Urinary bladder (tissue), 4 donors: ENCODE measurements at places on chromosomes 2 and 18.

DNA sequence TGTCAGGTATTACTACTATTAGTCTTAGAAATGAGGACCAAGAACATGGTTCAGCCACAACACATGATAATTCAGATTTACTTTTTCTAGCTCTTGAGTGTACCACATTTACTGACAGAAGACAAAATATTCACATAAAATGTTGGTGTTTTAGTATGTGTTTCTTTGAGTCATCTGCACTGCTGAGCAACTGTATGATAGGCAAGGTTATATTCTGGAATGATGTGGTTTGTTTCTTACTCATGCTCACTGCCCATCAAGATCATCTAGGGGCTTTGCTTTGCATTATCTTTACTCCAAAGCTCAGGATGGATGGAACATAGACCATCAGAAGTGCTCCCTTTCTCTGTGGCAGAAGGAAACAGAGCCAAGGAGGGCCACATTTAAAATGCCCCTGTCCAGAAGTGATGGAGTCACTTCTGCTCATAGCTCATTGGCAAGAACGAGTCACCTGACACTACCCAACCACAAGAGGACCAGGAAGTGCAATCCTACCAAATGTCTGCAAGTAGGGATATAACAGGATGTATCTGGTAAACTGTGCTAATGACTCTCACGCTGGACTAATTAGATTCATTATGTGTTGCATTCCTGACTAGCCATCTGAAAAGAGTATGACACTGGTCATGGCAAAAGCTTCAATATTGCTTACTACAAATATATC is 81.5 kb downstream of the DIS3L2 start:
- DNase-seq, result no peak

- DNase-seq, result no peak
These were observed 58.0 kb downstream of the NYAP2 start for GRCh38 chr2:225457482-225457881.

DNA sequence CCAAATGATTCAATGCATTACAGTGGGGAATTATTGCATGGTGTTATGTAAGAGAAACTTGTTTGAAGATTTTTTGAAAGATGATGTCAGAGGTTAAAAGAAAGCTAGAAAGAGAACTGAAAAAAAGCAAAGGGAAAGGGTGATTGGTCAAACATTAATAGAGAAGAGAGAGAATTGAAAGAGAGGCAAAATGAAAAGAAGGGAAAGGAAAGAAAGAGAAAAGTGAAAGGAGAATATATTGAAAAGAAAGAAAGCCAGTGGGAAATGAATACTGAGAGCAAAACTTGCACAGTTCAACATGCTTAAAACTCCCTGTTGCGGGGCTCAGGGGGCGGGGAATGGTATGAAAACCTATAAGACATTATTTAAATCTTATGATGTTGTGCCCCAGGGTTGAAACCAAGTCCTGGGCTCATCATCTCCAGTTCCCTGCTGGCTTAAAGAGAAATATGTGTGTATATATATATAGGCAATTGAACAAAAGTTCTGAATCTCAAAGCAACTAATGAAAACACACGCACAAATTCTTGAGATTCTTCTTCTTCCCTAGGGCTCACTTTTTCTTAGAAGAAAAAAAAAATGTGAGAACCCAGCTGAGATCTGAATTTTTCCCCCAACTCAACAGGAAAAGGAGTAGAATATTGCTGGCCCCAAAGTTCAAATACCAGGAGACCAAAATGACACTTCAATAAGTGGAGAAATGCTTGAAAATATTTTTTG is 2045.9 kb upstream of the CELF4 start:
- DNase-seq, result no peak

DNA sequence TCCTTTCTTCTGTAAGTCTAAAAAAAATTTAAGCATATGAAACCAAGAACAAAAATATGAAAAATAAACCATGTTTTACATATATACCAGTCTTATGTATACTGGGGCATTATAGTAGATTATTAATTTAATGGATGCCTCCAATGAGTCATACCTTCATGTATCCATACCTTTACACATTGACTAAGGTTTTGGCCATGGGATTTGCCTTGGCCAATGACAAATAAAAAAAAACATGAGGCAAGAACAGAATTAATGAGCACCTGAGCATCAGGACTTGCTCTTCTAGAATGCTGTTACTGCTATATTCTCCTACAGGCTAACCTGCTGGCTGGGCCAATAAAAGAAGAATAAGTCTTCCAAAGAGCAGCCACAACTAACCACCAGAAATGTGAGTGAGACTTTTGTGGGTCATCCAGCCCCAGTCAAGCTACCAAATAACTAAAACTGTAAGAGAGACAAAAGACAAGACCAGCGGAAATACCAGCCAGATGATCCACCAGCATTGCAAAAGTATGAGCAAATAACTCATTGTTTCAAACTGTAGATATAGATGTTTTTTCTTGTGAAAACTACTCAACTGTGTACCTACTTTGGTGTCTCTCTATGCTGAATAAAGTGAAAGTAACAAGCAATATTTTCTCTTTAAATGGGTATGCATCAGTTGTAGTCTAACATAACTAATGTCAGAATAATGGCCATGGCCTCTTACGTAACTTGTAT is 749.6 kb upstream of the VRK2 start:
- no peak for DNase-seq

GRCh38 chr2:181472990-181473389 is 15.8 kb downstream of the ITGA4 start:
- no peak for DNase-seq

DNA sequence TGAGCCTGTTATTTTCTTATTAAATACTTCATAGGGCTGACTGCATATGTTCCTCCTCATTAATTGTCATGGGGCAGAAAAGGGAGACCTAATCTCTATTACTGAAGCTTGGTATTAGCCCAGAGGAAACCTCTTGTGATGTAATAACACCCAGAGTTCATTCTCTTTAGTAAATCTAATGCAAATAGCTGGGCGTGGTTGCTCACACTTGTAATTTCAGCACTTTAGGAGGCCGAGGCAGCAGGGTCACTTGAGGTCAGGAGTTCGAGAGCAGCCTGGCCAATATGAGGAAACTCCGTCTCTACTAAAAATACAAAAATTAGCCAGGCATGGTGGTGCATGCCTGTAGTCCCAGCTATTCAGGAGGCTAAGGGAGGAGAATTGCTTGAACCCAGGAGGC is 14.7 kb downstream of the DAW1 start:
- no peak for DNase-seq

DNA sequence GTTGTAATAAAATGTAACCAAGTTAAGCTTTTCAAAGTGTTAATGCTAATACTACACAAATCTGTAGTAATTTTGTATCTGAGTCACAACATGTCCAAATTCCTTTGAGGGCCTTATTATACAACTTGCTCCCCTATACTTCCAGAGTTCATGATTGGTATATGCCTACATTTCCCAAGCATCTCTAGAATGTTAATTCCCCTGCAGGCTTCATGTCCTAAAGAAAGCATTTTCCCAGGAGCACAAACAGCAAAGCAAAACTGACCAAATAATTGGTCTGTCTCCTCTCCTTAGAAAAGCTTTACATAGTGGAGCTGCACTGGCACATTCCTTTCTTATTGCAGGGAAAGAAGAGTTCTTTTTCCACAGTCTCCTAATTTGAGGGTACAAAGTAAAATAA is 3.7 kb downstream of the ALS2 start:
- no peak for DNase-seq

DNA sequence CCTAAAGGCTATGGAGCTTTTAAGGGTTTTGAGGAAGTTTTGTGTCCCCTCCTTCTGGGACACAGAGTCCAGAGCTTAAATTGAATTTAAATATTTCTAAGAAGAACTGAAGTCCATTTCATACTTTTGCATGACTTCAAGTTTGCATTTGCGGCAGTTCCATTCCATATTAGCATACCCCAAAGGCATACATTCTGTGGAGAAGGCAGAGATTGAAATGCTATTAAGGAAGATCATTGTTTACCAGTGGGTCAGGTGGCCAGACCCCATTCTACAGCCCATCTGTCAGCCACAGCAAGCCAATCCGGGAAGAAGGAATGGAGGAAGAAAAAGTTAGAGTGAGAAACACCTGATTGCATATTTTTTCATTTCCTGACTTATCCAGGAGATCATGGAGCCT is 75.0 kb downstream of the DNAH7 start:
- DNase-seq, result no peak

- no peak for DNase-seq
These were observed 303.7 kb downstream of the PTGR3 start for GRCh38 chr18:74905247-74905646.

DNA sequence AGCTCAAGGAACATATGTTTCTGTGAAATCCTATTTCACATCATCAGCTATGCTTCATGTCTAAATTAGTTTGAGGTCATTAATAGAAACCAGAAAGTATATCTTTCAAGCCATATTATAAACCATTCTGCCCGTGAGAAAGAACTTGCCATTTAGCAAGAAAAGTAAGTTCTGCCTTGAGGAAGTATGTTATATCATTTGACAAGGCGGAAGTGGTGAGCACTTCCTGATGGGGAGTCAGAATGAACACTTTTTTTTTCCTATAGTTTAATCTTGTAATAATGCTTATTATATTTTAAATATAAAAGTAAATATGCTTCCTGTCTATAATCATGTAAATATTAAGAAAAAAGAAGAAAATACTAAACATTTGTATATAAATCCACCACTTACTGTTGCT is 39.3 kb upstream of the NRXN1 start:
- no peak for DNase-seq

- DNase-seq, result no peak
These were observed 593.2 kb upstream of the ZNF804A start for GRCh38 chr2:184004948-184005672.

GRCh38 chr2:71500426-71501079 is 47.2 kb downstream of the DYSF start:
- DNase-seq, result no peak

DNA sequence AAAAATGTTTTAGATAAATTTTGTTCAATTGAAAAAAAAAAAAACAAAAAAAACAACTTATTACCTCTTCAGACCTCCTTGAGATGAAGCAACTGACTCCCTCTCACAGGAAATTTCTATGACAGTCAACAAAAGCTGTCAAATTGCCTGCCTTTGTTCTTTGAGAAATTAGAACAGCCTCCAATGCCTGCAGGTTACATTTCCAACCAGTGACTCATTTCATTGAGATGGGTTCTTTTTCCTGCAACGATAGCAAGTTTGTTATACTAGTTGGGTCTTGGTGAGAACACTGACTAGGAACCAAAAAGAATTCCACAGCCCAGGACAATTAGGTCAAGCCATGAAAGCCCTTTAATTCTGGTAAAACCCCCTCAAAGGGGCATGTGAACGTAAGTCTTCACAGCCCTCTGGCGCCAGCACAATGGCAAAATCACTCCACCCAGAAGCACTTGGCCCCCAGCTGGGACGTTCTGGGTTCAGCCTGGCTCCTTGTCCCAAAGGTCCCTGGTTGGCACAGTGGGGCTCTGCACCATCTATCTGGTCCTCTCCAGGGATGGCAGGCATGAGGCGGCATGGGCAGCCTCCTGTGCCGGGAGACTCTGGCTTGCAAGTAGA is 87.0 kb downstream of the SPP2 start:
- DNase-seq, result no peak

DNA sequence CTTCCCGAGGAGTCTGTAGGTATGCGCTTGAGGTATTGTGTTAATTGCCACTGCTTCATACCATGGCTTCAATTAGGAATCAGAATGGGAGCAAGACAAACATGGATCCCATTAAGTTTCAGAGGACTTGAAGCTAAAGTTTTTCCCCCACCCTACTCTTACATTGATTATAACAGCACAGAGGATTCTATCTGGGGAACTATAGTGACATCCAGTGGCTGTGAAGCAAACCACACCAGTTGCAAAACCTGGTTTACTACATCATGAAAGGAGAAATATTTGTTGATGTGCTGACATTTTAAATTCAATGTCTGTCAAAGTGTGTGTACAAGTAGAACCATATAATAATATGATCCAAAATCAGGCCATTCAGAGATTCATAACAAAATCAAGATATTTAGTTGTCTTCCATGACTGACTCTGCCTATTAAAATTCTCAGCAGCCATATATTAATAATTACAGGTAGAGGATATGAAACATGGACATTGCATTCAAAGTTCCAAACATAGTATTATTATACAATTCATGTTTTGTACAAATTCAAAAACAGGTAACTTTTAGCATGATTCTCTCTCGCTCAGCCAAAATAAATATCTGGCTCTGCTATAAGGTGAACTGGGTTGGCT is 82.9 kb downstream of the GRB14 start:
- DNase-seq, result no peak

DNA sequence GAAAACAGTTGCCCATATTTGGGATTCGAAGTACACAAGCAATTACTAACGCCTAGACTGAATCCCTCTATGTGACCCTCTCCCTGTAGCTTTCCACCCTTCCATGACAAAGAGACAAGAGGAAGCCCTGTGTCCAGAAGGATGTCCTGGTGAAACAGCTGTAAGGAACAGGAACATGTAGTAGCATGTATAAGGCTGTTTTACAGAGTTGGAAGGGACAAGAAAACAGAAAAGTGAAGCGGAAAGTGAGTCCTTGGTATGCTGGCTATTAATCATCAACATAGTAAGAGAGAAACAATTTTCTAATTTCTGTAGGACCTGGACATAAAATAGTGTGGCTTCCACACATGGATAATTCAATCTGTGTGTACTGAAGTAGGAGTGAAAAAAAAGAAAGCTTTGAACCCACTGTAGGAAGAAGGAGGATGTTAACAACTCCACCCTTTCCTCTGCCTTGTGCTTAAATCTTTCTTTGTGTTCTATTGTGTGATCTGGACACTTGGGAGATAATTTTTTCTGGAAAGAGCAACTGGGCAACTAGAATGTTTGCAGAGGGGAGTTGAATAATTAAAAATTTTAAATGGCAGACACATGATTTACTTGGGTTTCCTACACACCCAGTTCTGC is 162.3 kb upstream of the ZSWIM2 start:
- DNase-seq, result no peak

GRCh38 chr18:50879302-50880118 is 592 bp downstream of the ME2 start:
- no peak for DNase-seq

GRCh38 chr2:152171718-152172117 is 3.8 kb downstream of the STAM2 start:
- DNase-seq, result peak; percentile 53

DNA sequence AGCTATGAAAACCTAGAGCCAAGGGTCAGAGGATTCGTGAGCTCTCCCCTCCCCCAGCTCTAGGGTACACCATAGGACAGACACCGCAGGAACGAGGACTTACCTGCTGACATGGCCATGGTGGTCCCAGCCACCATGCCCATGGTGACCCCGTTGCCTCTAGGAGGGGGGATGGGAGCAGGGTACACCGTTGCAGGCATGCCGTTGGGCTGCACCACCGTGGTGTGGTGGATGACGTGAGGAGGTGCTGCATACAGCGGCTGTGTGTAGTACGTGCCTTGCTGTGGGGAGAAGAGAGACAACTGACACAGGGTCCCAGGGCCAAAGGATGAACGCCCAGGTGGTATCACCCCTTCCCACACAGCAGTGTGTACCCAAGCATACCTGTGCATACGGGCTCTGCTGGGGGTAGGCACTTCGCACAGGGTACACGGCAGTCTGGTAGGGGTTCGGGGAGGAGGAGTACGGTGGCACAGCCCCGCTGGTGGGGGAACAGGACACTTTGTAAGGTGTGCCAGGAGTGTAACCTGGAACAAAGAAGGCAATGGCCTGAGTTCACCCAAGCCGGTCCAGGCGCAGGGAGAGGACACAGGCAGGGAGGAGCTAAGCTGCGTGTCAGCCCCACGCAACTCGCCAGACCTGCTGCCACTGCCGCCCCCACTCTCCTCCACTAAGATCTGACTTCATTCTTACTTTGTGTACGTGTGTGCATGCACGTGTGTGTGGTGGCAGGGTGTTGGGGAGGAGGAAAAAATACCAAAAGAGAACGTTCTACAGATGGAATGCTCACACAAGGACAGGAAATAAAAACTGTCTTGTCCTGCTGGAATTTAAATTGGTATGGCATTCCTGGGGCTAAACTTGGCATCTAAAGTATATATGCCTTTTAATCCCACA is 37.8 kb downstream of the FAM168B start:
- no peak for DNase-seq
